ENCODE measurements at places on chromosomes 12 and 14. TPM values are rescaled to one million over a fixed set of nuclear protein-coding genes. Genes with fewer than 3 reads are reported as not detected.
A peak's percentile ranks its signal among the peaks of the same experiment; 100 is the strongest.

- no peaks in the 10 kb centered on the region for H3K27me3 ChIP-seq
- H3K36me3 ChIP-seq, result no peaks in the 10 kb centered on the region
- no peaks in the 10 kb centered on the region for H3K4me1 ChIP-seq
Observed at GRCh38 chr14:95330591-95331370, 11.1 kb upstream of the CLMN start.

- H3K27ac ChIP-seq, result no peak overlapping the region
- peaks cover 21% of the 10 kb centered on the region for H3K36me3 ChIP-seq
- no peak overlapping the region for H3K4me3 ChIP-seq
- no peaks in the 10 kb centered on the region for H3K4me1 ChIP-seq
- DNase-seq, result no peak
Observed at GRCh38 chr12:43733687-43734086, 24.9 kb downstream of the PUS7L start.

DNA sequence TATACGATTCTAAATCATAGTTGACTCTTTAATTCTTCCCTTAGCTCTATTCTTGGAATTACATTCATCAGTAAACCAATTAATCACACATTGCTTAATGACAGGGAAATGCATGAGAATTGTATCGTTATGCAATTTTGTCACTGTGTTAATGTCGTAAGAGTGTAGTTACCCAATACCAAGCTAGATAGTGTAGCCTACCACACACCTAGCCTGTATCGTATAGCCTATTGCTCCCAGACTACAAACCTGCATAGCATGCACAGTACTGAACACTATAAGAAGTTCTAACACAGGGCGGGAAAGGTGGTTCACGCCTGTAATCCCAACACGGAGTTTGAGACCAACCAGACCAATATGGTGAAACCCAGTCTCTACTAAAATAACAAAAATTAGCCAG lies 24.7 kb downstream of the HNRNPC start:
- peaks cover 16% of the 10 kb centered on the region for H3K36me3 ChIP-seq
- H3K4me3 ChIP-seq, result no peak overlapping the region
- no peaks in the 10 kb centered on the region for H3K27me3 ChIP-seq
- H3K27ac ChIP-seq, result no peak overlapping the region
- no peak for DNase-seq

- no peaks in the 10 kb centered on the region for H3K27me3 ChIP-seq
- no peaks in the 10 kb centered on the region for H3K4me1 ChIP-seq
- no peak overlapping the region for H3K27ac ChIP-seq
- no peaks in the 10 kb centered on the region for H3K36me3 ChIP-seq
- DNase-seq, result no peak
Observed at GRCh38 chr12:76432733-76433132, 84.5 kb upstream of the BBS10 start.

DNA sequence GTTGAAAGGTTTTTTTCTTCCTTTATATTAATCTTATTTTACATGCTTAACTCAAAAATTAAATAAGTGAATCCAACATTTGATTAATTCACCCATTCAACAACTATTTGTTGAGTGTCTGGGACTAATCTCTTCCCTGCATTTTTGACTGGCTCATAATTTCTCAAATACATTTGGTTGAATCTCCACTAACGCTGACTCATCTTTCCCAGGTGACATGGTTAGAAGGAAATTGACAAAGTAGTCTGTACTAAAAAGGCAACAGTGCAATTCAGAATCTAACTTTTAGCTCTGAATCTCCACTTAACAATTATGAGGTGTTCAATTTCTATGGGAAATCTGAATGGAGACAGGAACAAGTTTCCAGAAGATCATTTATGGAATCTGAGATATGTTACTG lies 88.9 kb downstream of the LIN7A start:
- H3K4me1 ChIP-seq, result no peaks in the 10 kb centered on the region
- no peak for DNase-seq
- H3K4me3 ChIP-seq, result no peak overlapping the region
- no peaks in the 10 kb centered on the region for H3K36me3 ChIP-seq
- no peak overlapping the region for H3K27ac ChIP-seq
- no peaks in the 10 kb centered on the region for H3K27me3 ChIP-seq

The FAM90A1 gene
- not detected for total RNA-seq

- H3K27ac ChIP-seq, result no peak overlapping the region
- peaks cover 55% of the 10 kb centered on the region for H3K4me1 ChIP-seq
- H3K36me3 ChIP-seq, result peaks cover 17% of the 10 kb centered on the region
- no peak overlapping the region for H3K4me3 ChIP-seq
- peak; percentile 96 for DNase-seq
- H3K27me3 ChIP-seq, result no peaks in the 10 kb centered on the region
Observed at GRCh38 chr12:47779301-47779942, 6.4 kb downstream of the SLC48A1 start.

The RERGL gene
- total RNA-seq, result not detected

- no peaks in the 10 kb centered on the region for H3K4me1 ChIP-seq
- no peaks in the 10 kb centered on the region for H3K36me3 ChIP-seq
- H3K27me3 ChIP-seq, result no peaks in the 10 kb centered on the region
- no peak for DNase-seq
- H3K4me3 ChIP-seq, result no peak overlapping the region
- H3K27ac ChIP-seq, result no peak overlapping the region
Observed at GRCh38 chr12:94663702-94664101, 13.3 kb upstream of the TMCC3 start.

The TAS2R46 gene
- total RNA-seq, result not detected

DNA sequence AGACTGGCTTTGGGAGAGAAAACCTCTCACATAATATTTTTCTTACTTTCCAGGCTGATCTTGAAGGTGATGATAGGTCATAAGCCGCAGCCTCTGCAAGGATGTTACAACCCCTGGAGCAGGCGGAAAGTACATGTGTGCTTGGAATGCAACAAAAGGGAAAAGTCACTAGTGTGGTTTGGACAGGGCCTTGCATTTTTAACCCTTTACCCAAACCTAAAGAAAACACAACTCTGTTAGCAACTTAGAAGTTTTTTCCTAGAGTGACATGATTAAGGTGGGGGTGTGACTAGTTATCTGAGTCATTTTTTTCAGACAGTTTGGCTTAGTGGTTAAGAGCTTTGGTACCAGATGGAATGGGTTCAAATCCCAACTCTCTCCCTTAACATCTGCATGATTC lies 97.0 kb downstream of the TMEM30B start:
- peaks cover 6% of the 10 kb centered on the region for H3K4me1 ChIP-seq
- DNase-seq, result no peak
- no peak overlapping the region for H3K4me3 ChIP-seq
- H3K27ac ChIP-seq, result no peak overlapping the region
- no peaks in the 10 kb centered on the region for H3K36me3 ChIP-seq
- no peaks in the 10 kb centered on the region for H3K27me3 ChIP-seq

The RD3L gene
- total RNA-seq, result 7.6 TPM

GRCh38 chr12:94507455-94507854 lies 47.8 kb upstream of the CEP83 start:
- no peak for DNase-seq
- no peak overlapping the region for H3K4me3 ChIP-seq
- H3K27ac ChIP-seq, result no peak overlapping the region
- H3K4me1 ChIP-seq, result no peaks in the 10 kb centered on the region
- H3K36me3 ChIP-seq, result no peaks in the 10 kb centered on the region

- DNase-seq, result no peak
- no peaks in the 10 kb centered on the region for H3K4me1 ChIP-seq
- H3K27ac ChIP-seq, result no peak overlapping the region
- H3K4me3 ChIP-seq, result no peak overlapping the region
- H3K36me3 ChIP-seq, result no peaks in the 10 kb centered on the region
Observed at GRCh38 chr12:18352312-18352711, 91.0 kb downstream of the PIK3C2G start.

The TEX52 gene
- not detected for total RNA-seq

GRCh38 chr14:22147716-22148115 lies 441.3 kb downstream of the DAD1 start:
- no peaks in the 10 kb centered on the region for H3K4me1 ChIP-seq
- no peak overlapping the region for H3K4me3 ChIP-seq
- no peak overlapping the region for H3K27ac ChIP-seq
- H3K36me3 ChIP-seq, result no peaks in the 10 kb centered on the region

The VDR gene
- total RNA-seq, result 0.59 TPM

The ZCCHC8 gene
- 7.5 TPM for total RNA-seq

GRCh38 chr12:1930803-1931597 lies 12.5 kb upstream of the CACNA2D4 start:
- peaks cover 43% of the 10 kb centered on the region for H3K4me1 ChIP-seq
- H3K27me3 ChIP-seq, result no peaks in the 10 kb centered on the region
- H3K36me3 ChIP-seq, result no peaks in the 10 kb centered on the region
- H3K27ac ChIP-seq, result no peak overlapping the region

The TMEM30B gene
- total RNA-seq, result 2.0 TPM

DNA sequence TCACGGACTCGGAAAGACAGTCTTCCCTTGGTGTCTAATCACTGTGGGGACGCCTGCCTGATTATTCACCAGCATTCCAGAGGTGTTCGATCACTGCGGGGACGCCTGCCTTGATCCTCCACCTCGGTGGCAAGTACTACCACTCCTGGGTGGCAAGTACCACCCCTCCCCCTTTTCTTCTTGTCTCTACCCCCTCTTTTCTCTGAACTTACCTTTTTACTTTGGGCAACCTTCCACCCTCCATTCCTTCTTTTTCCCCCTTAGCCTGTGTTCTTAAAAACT lies 12.0 kb upstream of the LGMN start:
- no peaks in the 10 kb centered on the region for H3K36me3 ChIP-seq
- H3K4me3 ChIP-seq, result no peak overlapping the region
- no peaks in the 10 kb centered on the region for H3K27me3 ChIP-seq
- no peak overlapping the region for H3K27ac ChIP-seq
- DNase-seq, result no peak

DNA sequence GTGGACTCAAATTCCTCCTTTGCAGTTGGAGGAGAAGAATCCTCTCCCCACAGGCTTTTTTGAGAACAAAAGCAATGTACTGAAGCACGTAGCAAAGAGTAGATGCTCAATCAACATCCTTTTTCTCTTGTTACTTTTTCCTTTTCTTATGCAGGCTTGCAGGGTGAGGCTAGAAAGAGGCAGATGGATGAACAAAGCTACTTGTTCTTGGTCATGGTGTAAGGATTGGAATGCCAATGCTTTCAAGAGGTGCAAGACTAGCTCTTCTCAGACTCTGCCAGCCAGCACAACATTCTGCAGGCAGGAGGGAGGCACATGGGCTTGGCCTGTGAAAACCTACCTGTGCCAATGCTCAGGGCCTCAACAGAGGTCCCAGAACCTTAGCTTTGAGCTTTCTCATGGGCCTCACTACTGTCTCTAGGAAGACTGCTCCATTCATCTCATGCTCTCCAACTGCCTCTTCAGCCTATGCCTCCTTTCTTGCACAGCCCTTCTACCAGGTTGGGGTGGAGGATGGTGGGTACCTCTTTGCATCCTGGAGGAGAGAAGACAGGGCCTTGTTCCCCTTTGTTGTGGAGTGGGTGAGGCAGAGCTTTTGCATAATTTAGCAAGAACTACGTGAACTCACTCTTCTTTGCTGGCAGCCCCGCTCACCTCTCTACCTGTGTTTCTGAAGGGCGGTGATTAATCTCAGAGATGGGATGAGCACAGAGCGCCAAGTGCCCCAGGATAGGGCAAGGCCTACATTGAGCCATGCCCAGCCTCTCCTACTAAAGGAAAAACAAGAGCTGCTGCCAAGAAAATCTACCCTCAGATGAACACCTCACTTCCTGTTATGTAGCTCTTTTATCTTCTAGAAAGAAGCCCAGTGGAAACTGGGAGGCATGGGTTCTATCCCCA lies 1119.7 kb downstream of the VRK1 start:
- H3K4me1 ChIP-seq, result no peaks in the 10 kb centered on the region
- H3K36me3 ChIP-seq, result no peaks in the 10 kb centered on the region
- H3K27ac ChIP-seq, result no peak overlapping the region
- H3K4me3 ChIP-seq, result no peak overlapping the region
- no peaks in the 10 kb centered on the region for H3K27me3 ChIP-seq

DNA sequence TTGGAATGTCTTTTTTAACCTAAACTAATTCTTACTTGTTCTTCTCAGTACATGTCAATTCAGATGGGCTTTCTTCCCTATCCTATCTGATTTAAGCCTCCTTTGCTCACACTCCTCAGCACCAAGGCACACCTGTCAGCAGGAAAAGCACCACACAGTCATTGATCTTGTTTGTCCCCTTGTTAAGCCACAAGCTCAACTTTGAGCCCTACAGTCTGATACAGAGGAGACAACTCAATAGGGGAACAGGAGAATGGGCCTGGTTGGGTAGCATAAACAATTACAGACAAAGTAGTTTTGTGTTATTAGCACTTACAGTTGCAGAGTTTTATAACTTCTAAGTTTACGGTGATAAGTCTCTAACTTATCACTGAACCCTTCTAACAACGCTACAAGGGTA lies 29.5 kb upstream of the SYCP3 start:
- H3K27me3 ChIP-seq, result no peaks in the 10 kb centered on the region
- no peaks in the 10 kb centered on the region for H3K4me1 ChIP-seq
- no peak overlapping the region for H3K27ac ChIP-seq
- peaks cover 11% of the 10 kb centered on the region for H3K36me3 ChIP-seq

The NELL2 gene
- 0.52 TPM for total RNA-seq

The PLA2G1B gene
- total RNA-seq, result not detected

- H3K27me3 ChIP-seq, result no peaks in the 10 kb centered on the region
- DNase-seq, result no peak
- H3K4me3 ChIP-seq, result no peak overlapping the region
- H3K4me1 ChIP-seq, result no peaks in the 10 kb centered on the region
Observed at GRCh38 chr14:50676814-50677516, 8.9 kb upstream of the SAV1 start.

Measured in right atrium auricular region (tissue), 2 donors.